Glomerular endothelial cell (primary cell): ENCODE measurements at places on chromosomes 1 and 21. TPM values are rescaled to one million over a fixed set of nuclear protein-coding genes. Genes with fewer than 3 reads are reported as not detected.

CFHR5 gene
- total RNA-seq = not detected in 2 replicates

LCE1A gene
- total RNA-seq = not detected in 2 replicates

SPOCD1 gene
- total RNA-seq = 48.2 and 70.0 TPM in 2 replicates

SGIP1 gene
- total RNA-seq = 9.6 and 39.5 TPM in 2 replicates

TRIM62 gene
- 6.2 and 10.3 TPM in 2 replicates for total RNA-seq

C1orf116 gene
- total RNA-seq = 0.53 TPM in 1 of 2 replicates, not detected in the other

CASQ1 gene
- total RNA-seq = not detected in 2 replicates

FABP3 gene
- total RNA-seq = 9.3 TPM in 1 of 2 replicates, not detected in the other

HJV gene
- total RNA-seq = not detected in 2 replicates

S100A3 gene
- total RNA-seq = 6.8 and 6.9 TPM in 2 replicates

DNAH14 gene
- 13.7 and 17.0 TPM in 2 replicates for total RNA-seq

MAP3K7CL gene
- total RNA-seq = 7.9 and 9.9 TPM in 2 replicates

TACSTD2 gene
- 51.0 and 112 TPM in 2 replicates for total RNA-seq

CLSTN1 gene
- 120 and 149 TPM in 2 replicates for total RNA-seq

KRTAP19-3 gene
- not detected in 2 replicates for total RNA-seq

MAP1LC3C gene
- 0.92 TPM in 1 of 2 replicates, not detected in the other for total RNA-seq

OR2AJ1 gene
- not detected in 2 replicates for total RNA-seq

RGS4 gene
- 99.0 and 351 TPM in 2 replicates for total RNA-seq

ADCY10 gene
- 0.06 TPM in 1 of 2 replicates, not detected in the other for total RNA-seq

DENND2C gene
- total RNA-seq = 1.2 and 1.3 TPM in 2 replicates

SIK1 gene
- total RNA-seq = 0.34 and 14.8 TPM in 2 replicates

YIPF1 gene
- 27.8 and 29.3 TPM in 2 replicates for total RNA-seq

TMEM82 gene
- not detected in 2 replicates for total RNA-seq

RGSL1 gene
- total RNA-seq = not detected in 2 replicates

FMO5 gene
- total RNA-seq = 0.34 and 1.2 TPM in 2 replicates

FCRL5 gene
- total RNA-seq = not detected in 2 replicates

RAB25 gene
- total RNA-seq = not detected in 2 replicates

LEMD1 gene
- total RNA-seq = not detected in 2 replicates

LIPI gene
- total RNA-seq = not detected in 2 replicates

AMY1B gene
- not detected in 2 replicates for total RNA-seq

FNBP1L gene
- 62.7 and 83.0 TPM in 2 replicates for total RNA-seq

FALEC gene
- not detected in 2 replicates for total RNA-seq
